ENCODE measurements at places on chromosomes 2 and 18. TPM values are rescaled to one million over a fixed set of nuclear protein-coding genes. Genes with fewer than 3 reads are reported as not detected.

The NTSR2 gene
- total RNA-seq, result not detected

DNA sequence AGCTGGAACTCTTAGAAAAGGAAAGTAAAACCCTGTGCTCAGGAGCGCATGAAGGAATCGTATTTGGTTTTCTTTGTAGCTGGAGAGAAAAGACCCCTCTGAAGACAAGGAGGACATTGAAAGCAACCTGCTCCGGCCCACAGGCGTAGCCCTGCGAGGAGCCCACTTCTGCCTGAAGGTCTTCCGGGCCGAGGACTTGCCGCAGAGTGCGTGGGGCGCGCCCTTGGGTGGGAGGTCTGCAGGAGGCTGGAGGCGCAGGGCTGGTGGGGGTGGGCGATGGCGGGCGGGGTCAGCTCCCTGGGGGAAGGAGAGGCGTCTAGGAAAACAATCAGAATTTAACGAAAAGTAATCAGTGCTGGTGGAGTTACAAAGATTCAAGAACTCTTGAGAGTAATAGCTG, 72.8 kb downstream of the DYSF start:
- no peaks in the 10 kb centered on the region for H3K4me1 ChIP-seq
- H3K27ac ChIP-seq, result no peak overlapping the region

DNA sequence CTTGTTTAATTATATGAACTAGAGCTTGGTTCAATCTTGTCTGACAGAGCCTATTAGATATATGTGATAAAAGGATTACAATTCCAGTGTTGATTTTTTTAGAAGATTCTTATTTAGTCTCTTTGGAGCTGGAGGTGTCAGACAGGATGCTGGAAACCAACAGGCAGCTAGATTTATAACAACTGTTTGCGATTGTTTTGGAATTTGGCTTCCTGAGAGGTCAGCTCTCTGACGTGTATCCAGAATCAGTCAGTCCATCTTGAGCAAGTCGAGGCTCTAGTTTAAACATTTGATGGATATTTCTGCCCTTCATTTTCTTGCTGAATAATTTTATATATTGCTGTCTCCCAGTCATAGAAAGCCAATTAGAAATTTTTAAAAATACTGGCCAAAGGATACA, 1062.9 kb downstream of the DPP10 start:
- H3K4me1 ChIP-seq, result no peaks in the 10 kb centered on the region
- no peak for DNase-seq
- no peak overlapping the region for H3K27ac ChIP-seq

The TDRD15 gene
- total RNA-seq, result not detected

The CCDC142 gene
- 12.4 TPM for total RNA-seq

DNA sequence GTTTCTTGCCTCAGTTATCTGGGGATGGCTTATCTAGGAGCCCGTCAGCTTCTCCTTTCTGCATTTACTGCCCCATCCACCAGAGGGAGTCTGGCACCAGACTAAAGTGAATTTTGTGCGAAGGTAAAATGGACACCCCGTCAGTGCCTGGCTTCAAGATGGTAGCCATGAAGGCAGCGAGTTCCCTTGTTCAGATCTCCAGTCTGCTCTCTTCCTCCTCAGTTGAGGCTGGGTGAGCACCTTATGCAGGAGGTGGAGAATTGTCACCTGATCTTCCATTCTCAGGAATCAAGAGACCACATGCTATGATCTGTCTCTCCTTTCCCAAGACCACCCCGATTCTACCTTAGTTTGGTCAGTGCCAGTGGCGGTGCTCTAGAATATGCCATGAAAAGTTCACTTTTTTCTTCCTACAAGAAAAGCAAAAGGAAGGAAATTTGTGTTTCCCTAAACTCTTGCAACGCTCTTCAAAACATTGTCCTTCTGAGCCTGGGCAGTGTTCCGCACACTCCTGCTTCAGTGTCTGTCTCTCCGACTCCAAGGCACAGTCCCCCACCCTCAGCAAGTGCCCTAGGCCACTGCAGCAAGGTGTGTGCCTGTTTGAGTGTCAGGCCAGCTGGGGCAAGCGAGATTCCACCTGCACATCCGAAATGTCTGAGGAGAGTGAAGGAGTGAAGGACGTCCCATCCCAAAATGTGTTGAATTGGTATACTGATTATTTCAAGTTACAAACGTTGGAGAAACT, 168.6 kb downstream of the SS18 start:
- H3K27me3 ChIP-seq, result peaks cover 4% of the 10 kb centered on the region
- no peaks in the 10 kb centered on the region for H3K4me1 ChIP-seq
- no peak overlapping the region for H3K27ac ChIP-seq
- H3K4me3 ChIP-seq, result no peak overlapping the region
- no peaks in the 10 kb centered on the region for H3K36me3 ChIP-seq
- DNase-seq, result no peak

DNA sequence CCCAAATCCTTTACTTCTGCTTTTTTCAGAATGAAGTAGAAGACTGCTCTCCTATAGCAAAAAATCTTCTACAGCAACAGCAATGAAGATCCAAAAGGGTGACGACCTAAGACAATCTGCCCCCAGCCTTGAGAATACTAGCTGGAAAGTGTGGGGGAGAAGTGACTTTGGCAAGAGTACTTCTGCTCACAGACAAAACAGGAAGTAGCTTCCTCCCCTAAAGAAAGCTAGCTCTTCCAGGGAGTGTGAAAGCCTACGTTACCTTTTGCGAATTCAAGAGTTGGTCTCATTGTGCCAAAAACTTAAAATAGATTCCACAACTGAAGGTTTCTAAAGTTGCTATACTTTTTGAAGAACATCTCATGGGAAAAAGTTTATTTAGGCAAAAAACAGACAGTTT, 1069.2 kb upstream of the CHAC2 start:
- no peak overlapping the region for H3K4me3 ChIP-seq
- H3K36me3 ChIP-seq, result no peaks in the 10 kb centered on the region
- no peaks in the 10 kb centered on the region for H3K4me1 ChIP-seq
- no peak overlapping the region for H3K27ac ChIP-seq
- no peak for DNase-seq

DNA sequence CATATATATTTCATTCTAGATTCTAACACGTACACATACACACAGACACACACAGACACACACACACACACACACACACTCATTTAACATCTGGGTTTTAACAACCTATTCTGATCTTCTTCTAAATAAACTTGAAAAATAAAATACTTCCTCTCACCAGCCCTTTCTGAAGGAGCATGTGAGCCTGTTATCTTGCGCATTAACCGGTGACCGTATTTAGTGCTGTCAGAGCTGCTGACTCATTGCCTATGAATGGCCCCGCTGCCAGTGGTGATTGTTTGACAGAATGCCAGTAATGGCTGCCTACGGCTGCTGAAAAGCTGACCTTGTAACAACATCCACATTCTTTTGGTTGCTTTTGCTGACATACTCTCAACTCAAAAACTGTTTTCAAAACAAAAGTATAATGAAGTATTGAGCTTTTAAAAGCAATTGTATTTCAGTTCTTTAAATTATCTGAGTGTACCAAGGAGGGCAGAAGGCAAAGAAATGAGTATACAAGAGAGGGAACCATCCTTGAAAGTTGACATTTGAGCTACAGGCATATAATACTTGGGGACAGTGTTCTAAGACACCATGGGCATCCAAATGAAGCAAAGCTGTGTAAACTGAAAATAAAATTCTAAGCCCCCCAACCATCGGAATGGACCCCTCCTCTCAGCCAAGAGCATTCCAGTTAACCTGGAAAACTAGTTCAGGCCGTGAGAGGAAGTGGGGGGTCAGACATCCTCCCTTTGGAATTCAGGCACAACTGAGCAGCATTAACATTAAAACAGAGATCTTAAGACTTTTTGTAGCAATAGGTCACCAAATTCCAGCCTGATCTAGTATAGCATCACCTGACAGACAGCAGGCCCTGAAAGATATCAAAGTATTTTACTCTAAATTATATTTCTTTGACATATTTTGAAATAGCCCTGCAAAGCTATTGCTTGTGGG, 50.2 kb upstream of the DTNA start:
- H3K27me3 ChIP-seq, result no peaks in the 10 kb centered on the region
- no peak overlapping the region for H3K4me3 ChIP-seq
- H3K36me3 ChIP-seq, result no peaks in the 10 kb centered on the region
- DNase-seq, result peak; percentile 95

DNA sequence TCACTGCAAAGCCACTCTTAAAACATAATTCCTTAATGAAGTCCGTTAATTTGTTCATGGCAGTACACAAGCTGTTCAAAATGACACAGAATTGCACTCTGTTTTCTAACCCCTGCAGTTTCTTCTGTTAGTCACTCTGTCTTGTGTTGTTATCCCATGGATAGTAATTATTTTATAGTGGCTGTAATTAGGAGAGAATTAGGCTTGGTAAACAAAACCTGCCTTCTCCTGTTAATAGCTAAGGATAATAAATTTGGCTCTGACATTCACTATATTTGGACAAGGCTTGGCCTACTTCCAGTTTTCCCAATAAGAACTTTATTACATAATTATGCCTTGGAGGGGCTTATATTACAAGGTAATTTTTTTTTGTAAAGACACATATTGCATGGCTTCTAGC, 330.3 kb upstream of the FIGN start:
- H3K27me3 ChIP-seq, result 0 out of 2 replicates have a peak, but pooled peaks cover 4% of the 10 kb centered on the region
- H3K27ac ChIP-seq, result no peak overlapping the region
- no peaks in the 10 kb centered on the region for H3K36me3 ChIP-seq
- H3K4me1 ChIP-seq, result no peaks in the 10 kb centered on the region
- H3K4me3 ChIP-seq, result no peak overlapping the region

GRCh38 chr18:61736133-61736532, 156.7 kb downstream of the RNF152 start:
- no peak overlapping the region for H3K4me3 ChIP-seq
- peaks cover 18% of the 10 kb centered on the region for H3K4me1 ChIP-seq
- no peak overlapping the region for H3K27ac ChIP-seq
- DNase-seq, result no peak
- H3K27me3 ChIP-seq, result no peaks in the 10 kb centered on the region

The MROH2A gene
- total RNA-seq, result not detected

- H3K4me3 ChIP-seq, result no peak overlapping the region
- H3K27ac ChIP-seq, result no peak overlapping the region
- no peaks in the 10 kb centered on the region for H3K36me3 ChIP-seq
- DNase-seq, result peak; percentile 3
Measured at GRCh38 chr18:62101321-62101721, 85.5 kb downstream of the PIGN start.

The SCN7A gene
- total RNA-seq, result not detected

DNA sequence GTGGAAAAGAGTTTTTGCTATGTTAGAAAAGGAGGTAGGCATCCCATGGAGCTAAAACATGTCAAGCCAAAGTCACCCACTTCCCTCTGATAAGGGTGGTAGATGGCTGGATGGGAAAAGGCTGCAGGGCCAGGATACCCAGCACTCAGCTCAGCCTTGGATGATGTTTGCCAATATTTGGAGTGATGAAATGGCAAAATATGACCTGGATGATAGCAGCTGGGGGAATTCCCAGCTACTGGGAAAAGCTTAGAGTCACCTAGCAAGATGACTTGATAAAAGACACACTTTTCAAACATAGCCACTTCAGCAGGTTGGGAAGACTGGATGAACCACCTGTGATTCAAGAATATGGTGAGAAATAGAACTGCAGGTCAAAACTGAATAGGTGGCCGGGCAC, 10.1 kb downstream of the RFX8 start:
- 0 out of 2 replicates have a peak, but pooled peaks cover 15% of the 10 kb centered on the region for H3K36me3 ChIP-seq
- DNase-seq, result no peak
- H3K27ac ChIP-seq, result peak overlapping the region; percentile 45
- no peak overlapping the region for H3K4me3 ChIP-seq
- H3K27me3 ChIP-seq, result no peaks in the 10 kb centered on the region

The SLC25A12 gene
- 21.1 TPM for total RNA-seq

GRCh38 chr2:224004105-224004695, 34.9 kb downstream of the SERPINE2 start:
- H3K27ac ChIP-seq, result no peak overlapping the region
- peaks cover 3% of the 10 kb centered on the region for H3K36me3 ChIP-seq
- no peak overlapping the region for H3K4me3 ChIP-seq
- H3K27me3 ChIP-seq, result no peaks in the 10 kb centered on the region
- H3K4me1 ChIP-seq, result peaks cover 2% of the 10 kb centered on the region

GRCh38 chr2:103135679-103136078, 373.8 kb downstream of the TMEM182 start:
- no peak overlapping the region for H3K27ac ChIP-seq
- H3K4me1 ChIP-seq, result no peaks in the 10 kb centered on the region
- H3K36me3 ChIP-seq, result no peaks in the 10 kb centered on the region
- no peaks in the 10 kb centered on the region for H3K27me3 ChIP-seq

DNA sequence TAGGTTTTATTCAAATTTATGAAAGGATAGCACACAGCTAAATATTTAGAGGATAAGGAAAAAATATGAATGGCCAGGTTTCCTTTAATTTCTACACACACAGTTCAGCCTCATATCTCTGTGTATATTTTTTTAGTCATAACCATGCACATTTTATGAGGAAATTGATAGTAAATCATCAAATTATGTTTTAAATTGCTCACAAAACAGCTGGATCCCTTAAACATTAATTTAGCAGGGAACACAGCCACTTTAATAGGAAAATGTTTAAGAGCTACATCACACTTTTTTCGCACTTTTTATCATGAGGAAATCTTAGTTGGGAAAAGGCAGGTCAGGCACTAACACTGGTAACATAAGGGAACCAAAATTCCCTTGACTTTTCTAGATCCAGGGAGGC, 65.4 kb downstream of the PDE1A start:
- no peaks in the 10 kb centered on the region for H3K4me1 ChIP-seq
- no peak overlapping the region for H3K27ac ChIP-seq
- no peaks in the 10 kb centered on the region for H3K36me3 ChIP-seq
- H3K4me3 ChIP-seq, result no peak overlapping the region
- H3K27me3 ChIP-seq, result no peaks in the 10 kb centered on the region

The SERPINB10 gene
- 1.7 TPM for total RNA-seq

- peak overlapping the region; percentile 77 for H3K27ac ChIP-seq
- H3K4me3 ChIP-seq, result no peak overlapping the region
- peak; percentile 66 for DNase-seq
- peaks cover 22% of the 10 kb centered on the region for H3K4me1 ChIP-seq
Measured at GRCh38 chr2:65877331-65878010, 445.1 kb upstream of the SPRED2 start.

The MZT2B gene
- total RNA-seq, result 248 TPM

Data from SJSA1 (cell line).